ENCODE measurements at places on chromosomes 11 and 22. TPM values are rescaled to one million over a fixed set of nuclear protein-coding genes. Genes with fewer than 3 reads are reported as not detected.

Gene TRIM51
- total RNA-seq = not detected

DNA sequence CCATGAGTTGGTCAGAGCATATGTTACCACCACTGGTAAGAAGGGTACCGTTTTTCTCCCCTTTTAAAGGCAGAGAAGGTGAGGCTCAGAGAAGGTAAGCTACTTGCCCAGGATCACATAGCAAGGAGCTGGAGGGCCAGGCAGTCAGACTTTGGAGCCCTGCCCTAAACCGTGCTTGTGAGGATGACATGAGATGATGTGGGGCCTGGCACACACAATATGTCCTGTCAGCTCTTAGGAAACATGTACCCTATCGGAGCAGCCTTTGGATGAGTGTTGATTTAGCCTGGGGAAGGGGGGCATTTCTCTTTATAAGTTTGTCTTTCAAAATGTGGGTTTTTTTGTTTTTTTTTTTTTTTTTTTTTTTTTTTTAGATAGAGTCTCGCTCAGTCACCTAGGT is 100.5 kb upstream of the CRYBB3 start:
- DNase-seq = no peak

GRCh38 chr22:22032906-22033802 is 50.6 kb upstream of the TOP3B start:
- no peak for DNase-seq

DNA sequence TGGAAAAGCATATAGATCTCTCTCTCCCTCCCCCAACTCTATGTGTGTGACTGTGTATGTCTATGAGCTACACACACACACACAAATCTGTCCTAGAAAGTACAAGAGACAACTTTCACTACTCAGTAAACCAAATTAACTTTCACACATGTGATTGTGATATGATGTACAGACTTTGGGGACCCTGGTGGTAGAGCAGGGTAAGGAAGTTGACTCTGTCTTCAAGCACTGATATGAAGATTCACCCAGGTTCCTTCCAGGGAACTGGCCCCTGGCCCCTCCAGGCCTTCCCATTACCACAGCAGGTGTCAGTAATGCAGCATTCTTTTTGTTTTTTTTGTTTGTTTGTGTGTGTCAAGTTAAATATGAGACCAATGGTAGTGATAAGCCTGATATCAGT is 66.1 kb upstream of the PTH start:
- DNase-seq = no peak

- no peak for DNase-seq
These were observed 1131.9 kb downstream of the BRD1 start for GRCh38 chr22:48695731-48696305.

Measured in H7 (cell line).